ENCODE measurements at places on chromosomes 5 and 9. TPM values are rescaled to one million over a fixed set of nuclear protein-coding genes. Genes with fewer than 3 reads are reported as not detected.

- DNase-seq = no peak
Measured at GRCh38 chr5:137086342-137086741, 412.8 kb downstream of the SPOCK1 start.

- DNase-seq = no peak
Measured at GRCh38 chr5:55547781-55548180, 13.0 kb upstream of the PLPP1 start.

- DNase-seq = no peak
Measured at GRCh38 chr5:144205141-144205551, 34.5 kb downstream of the KCTD16 start.

DNA sequence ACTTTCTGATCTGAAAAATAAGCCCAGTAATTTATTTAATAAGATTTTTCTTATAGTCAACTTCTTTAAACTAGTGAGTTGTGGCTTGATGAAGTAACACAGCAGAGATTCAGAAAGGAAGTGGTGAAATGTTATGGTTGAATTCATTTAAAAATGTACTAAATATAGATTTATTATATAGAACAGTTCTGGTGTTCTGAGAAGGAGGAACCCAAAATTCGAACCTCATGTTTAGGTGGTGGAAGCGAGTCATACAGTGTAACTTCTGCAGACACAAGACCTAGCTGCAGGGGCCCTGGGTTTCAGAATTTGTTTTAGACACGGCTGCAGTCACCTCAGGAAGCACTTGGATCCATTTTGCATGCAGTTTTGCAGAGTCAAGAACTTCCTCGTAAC is 188.2 kb downstream of the TRIO start:
- no peak for DNase-seq

DNA sequence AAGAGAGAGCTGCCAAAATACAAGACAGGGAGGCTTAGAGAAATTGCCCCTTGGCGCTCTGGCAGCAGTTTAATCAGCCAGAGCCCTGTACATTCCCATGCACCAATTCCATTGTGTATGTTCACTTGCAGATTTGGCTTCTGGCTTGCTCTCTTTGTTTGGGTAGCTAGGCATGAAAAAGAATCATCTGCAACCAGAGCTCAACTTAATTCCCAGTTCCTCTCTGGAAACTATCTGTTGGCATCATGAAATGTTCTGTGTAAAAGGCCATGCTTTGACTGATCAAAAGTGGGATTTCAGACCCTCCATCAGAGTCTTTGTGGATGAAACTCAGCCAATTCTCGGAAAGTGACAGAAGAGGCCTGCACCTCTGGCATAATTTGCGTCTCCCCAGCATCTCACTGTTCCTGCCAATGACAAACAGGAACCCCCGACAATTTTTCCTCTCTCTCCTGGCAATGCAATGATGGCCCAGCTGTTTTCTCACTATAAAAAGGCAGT is 53.8 kb upstream of the RAD23B start:
- no peak for DNase-seq

DNA sequence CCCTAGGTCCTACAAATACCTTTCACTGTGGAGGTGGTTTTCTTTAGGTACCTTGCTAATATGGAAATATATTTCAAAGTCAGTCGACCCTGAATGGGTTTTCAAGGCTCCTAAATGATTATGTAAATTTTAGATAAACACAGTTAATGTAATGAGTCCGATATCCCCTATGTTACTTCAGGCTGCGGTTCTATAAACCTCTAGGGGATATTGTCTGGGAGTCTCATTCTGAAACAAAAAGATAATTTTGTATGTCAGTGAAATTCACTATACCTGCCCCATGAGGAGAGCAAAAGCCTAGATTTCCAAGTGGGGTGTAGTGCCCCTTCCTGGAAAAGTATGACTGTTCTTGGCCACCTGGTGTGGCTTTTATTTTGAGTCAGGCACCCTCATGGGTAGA is 377.3 kb downstream of the ICE1 start:
- no peak for DNase-seq

DNA sequence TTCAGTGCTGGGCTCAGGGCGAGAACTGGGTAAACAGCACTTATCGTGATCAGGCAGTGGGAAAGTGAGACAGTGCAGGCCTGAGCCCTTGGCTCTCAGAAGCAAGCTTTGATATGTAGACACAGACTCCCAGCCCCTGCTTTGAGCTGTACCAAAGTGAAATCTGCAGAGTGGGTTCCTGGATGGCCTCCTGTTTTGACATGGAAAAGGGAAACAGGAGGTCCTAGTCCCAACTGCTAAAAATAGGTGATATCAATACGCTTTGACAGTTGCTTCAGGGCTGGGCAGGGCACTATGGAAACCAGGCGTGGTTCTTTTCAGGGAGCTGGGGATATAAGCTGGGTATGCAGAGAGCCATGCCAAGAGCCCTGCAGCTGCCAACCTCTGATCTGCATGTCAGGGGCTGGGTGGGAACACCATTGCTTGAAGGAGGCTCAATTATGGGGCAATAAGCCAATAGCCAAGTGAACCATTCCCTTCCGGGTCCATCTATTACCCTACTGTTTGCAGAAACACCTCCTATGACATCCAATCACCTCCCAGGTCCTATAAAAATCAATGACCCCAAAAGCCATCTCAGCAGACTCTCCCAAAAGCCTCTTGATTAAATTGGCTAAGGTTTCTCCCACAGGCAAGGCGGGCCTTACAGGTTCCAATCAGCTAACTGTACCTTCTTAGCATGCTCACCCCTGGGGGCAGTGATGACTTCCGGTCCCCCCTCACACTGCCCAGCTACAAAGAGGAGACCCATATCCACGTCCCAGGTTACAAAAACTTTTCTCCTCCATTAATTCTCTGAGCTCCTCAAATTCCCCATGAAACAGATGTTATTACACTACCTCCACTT is 45.8 kb downstream of the EPB41L4B start:
- DNase-seq = no peak

- no peak for DNase-seq
Measured at GRCh38 chr5:137101544-137101943, 397.6 kb downstream of the SPOCK1 start.

DNA sequence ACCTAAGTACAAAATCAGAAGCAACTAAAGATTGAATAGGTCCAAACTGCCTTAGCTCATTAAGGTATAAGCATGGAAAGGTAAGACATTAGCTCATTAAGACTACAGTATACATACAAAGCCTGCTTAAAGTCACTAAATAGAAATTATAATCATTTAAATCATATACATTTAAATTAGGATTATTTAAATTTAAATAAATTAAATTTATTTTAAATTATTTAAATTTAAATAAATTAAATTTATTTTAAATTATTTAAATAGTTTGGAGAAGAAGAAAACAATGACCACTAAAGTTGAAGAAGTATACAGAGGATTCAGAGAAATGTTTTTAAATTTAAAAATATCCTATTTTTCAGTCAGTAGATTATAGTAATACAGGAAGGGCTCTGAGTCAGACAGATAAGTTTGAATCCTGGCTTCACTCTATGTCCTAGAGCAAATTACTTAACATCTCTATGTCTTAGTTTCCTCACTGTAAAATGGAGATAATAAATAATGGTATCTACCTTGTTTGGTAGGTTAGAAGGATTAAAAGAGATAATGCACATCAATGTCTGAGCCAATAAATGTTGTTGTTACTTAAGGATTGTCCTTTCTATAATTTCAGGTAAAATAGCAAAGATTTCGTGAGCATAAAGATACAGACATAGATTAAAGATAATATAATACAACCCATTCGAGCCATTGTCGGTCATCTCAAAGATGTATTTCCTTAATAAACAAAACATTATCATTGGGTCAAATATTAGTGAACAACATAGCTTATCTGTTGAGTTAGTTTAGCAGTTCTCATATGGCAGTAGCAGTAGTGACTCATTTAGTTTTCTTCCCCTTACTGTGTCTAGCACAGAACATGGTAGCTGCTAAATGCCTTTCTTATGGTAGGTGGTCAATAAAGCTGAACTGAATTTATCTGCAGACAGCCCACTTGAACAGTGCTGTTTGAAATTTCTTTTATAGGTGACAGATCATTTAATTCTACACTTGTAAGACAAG is 100.6 kb downstream of the KIAA0825 start:
- no peak for DNase-seq

GRCh38 chr5:143195491-143195890 is 208.0 kb downstream of the NR3C1 start:
- DNase-seq = no peak

DNA sequence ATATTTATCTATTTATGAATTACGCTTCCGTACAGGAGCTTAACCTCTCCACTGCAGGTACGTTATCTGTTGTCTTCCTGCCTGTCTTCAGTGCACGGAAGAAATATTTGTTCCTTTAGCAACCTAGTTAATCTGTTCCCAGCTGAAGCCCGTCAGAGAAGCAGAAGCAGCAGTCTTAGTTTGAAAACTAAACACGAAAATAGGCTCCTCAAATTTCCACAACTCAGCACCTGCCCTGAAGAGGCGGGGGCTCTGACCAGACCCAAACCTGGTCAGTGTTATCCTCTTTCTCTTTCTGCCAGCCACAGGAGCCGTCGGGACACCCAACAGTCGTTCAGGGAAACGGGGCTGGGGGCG is 462 bp downstream of the NUDCD2 start:
- DNase-seq = no peak

- DNase-seq = no peak
Measured at GRCh38 chr5:122789461-122790171, 14.7 kb downstream of the SNX2 start.

GRCh38 chr5:177447066-177447610 is 524 bp downstream of the PRR7 start:
- peak; percentile 68 for DNase-seq

The PPP3R2 gene
- total RNA-seq = not detected

DNA sequence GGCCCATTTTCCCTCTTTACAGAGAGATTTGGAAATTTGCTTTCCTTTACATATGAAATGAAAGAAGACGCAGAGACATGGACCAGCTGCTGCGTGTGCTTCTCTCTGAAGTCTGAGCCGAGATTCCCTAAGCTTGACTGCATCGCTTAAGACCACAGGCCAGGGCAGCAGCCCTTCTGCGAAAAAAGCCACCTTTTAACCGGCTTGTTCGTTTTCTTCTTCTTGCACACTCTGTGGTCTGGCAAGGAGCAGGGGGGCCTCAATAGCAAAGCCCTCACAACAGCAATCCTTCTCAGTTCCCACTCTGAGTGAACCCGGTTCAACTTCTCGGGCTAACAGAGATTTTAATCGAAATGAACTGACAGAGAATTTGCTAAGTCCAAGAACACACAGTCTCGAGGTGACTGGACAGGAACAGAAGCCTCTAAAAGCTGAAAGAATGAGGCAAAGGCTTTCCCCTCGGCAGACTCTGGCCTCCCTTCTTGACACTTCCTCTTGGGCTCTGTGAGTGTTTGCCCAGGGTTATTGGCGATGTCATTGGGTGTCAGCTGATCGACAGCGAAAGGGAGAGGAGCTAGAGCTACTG is 512.9 kb upstream of the KLF4 start:
- no peak for DNase-seq

DNA sequence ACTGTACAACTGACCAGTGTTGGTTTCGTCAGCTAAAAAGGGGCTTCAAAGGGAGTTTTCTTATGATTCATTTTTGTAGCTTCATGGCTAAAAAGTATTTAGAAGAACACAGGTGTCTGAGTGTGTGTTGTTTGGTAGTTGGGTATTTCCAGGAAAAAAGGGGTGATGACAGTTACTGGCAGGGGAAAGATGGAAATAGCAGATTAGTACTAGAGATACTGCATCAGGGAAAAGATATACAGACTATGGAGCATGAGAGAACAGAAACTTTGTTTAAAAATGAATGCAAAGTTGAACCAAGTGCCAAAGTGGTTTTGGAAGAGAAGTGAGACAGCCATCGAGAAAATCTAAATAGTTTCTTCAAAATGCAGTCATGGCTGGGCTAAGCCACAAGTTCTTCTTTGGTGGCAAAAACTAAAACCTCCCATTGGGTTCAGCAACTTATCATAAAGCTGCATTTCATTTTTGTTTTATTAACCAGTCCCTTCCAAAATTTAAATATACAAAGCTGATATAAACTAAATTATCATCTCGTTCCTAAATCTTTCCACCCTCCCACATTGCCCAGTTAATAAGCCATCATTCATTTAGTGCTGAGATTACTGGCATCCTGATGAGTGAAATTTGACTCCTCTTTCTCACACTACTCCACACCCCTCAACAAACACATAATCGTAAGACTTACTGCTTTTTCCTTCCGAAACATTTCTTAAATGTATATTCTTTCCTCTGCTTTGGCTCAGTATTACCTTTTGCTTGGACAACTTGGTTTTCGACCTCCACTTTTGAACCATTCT is 33.5 kb downstream of the ELL2 start:
- DNase-seq = no peak

DNA sequence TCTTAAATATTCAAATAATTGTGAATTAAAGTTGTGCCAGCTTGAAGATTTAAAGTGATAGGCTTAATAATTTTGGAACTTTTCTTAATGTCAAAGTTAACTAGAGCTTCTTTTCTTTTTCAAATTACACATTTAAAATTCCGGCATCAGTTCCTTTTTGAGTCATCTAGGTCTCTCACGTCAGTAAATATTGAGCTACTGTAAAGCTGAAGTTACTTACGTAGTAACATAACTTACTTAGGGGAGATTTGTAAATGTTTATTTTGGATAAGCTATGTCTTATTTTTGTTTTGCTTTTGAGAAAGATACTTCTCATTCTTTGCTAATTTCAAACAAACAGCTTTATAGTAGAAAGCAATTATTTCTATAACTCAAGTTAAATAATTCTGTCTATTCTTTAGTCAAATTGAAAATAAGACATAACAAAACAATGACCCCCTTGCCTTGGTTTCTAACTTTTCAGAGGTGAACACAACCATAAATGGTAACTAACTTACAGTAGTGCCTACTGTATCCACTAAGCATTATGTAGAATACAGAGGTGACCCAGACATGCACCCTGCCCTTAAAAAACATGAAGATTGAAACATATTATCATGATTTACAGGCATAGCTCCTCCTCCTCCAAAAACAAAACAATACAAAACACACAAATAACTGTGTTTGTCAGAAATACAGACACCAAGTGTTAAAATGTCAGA is 29.8 kb downstream of the CD274 start:
- DNase-seq = no peak

The ADAMTS19 gene
- not detected for total RNA-seq

The PAPPA gene
- total RNA-seq = not detected

Data from natural killer cell (primary cell).